ENCODE measurements at places on chromosomes 7 and 10.
A peak's percentile ranks its signal among the peaks of the same experiment; 100 is the strongest.

DNA sequence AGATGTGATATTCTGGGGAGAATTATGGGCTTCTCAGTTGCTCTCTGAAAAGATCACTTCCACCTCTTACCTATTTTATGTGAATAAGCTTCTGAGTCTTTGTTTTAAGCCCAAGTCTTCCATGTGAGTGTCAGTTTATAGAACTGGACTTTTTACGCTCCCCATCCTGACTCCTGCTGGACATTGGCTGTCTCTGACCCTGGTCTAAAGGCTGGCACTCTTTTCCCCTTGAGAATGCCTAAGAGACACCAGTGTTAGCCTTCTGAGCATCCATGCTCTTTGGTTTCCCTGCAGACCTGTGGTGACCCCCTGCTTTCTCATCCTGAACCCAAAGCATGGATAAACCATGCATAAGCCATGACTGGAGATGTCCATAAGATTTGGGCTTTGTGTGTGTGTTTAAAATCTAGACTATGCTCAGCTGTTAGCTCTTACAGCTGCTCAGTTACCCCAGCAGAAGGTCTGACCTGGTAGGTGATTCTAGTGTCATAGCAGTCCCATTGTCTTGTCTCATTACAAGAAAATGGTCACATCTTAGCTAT lies 148.6 kb upstream of the IMMP2L start:
- no peak for DNase-seq

- no peak for DNase-seq
Measured at GRCh38 chr10:37960591-37961137, 15.8 kb downstream of the ZNF25 start.

DNA sequence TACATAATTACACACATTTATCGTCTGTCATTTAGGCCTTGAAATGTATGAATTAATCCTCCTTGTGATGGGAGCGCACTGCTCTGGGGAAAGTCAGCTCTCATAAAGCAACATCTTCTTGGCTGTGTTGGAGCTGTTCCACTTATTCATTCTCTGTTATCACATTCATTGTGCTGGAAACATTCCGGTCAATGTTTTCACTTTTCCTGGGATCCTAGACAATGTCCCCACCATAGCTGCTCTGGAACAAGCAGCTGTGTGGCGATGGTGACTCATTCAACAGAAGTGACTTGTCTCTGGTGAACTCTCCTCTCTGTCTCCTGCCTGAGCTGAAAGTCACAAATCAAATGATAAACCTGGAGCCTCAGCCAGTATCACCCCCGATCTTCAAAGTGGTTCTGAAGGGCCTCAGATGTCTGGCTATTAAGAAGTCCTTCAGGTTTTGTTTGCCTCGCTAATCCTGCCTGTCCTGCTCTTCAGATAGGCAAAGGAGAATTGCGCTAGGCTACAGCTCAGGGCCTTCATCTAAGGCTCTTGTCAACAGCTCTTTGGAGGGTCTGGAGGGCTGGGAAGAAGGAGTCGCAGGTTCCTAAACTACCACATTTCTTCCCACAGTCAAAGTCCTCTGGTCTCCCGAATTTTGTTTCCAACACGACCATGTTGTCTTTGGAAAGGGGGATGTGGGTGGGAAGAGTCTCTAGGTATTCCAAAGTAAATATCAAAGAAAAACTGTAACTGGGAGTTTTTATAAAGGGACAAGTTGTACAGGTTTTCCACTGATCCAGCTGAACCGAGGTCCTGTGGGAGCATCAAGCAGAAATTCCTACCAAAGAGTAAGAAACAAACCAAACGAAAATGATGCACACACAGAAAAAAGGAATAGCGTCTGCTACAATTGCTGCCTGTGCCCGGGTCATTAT lies 29.3 kb downstream of the KLF6 start:
- DNase-seq: no peak

GRCh38 chr7:2993868-2994267 lies 49.8 kb downstream of the CARD11 start:
- DNase-seq: no peak

DNA sequence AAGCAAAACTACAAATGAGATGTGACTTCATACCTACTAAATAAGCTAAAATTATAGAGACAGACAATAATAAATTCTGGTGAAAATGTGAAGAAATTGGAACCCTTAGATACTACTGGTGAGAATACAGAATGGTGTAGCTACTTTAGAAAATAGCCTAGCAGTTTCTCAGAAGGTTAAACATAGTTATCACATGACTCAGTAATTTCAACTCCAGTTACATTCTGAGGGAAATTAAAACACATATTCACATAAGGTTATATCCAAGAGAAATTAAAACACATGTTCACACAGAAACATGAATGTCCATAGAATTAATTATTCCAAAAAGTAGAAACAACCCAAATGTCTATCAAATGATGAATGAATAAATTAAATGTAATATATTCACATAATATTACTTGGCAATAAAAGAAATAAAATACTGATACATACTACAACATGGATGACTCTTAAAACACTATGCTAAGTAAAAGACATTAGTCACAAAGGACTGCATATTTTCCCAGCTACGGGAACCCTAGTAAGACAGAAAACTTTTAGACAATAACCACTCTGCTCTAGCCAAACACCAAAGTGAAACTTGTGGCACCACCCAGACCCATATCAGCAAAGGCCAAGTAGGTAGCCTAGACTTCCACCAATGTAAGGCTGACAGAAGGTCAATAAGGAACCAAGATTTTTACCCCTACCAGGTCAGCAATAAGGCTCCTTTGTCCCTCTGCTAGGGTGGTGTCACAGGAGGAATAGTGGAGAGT lies 25.1 kb downstream of the SLC25A40 start:
- DNase-seq: no peak

DNA sequence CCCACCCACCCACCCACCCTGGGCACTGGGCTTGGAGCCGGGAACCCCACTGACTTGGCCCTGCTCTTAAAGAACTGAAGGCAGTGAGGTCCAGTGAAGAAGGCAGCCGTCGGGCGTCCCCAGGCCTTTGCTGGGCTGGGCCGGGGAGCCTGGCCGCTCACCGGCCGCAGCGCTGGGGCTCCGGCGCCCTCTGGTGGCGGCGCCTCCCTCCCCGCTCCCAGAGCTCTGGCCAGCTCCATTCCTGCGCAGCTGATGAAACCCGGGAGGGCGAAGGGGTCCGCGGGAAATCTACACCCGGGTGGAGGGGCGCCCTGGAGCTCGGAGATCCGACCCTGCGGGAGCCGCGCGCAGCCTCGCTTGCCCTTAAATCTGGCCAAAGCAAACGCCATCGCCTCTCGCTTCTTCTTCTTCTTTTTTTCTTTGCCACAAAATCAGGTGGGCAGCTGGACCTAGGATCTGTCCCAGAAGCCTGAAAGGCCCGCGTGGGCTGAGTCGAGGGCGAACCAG lies 1.7 kb upstream of the CXCL12 start:
- DNase-seq: peak; percentile 59

- no peak for DNase-seq
Measured at GRCh38 chr7:28070297-28071055, 110.1 kb downstream of the JAZF1 start.

DNA sequence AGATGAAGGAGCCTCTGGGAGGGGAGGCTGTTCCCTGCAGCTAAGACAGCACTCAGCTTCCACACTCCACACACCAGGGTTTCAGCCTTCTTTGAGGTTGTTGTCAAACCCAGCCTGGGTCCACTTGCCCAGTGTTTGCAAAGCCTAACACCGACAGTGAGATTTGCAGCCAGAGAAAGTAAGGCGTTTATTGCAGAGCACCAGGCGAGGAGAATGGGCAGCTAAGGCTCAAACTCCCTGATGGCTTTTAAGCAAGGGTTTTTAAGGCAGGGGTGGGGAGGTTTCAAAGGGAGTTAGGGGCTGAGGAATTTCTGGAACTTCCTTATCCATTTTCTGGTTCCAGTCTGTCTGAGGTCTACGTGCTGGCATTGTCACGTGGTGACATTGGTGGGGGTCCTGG lies 4.7 kb upstream of the ZNF775 start:
- no peak for DNase-seq

GRCh38 chr10:75765789-75766096 lies 334.3 kb downstream of the LRMDA start:
- DNase-seq: no peak

GRCh38 chr7:126760914-126761577 lies 491.7 kb downstream of the GRM8 start:
- no peak for DNase-seq

- peak; percentile 33 for DNase-seq
Measured at GRCh38 chr7:23462846-23463245, 7.4 kb downstream of the IGF2BP3 start.

DNA sequence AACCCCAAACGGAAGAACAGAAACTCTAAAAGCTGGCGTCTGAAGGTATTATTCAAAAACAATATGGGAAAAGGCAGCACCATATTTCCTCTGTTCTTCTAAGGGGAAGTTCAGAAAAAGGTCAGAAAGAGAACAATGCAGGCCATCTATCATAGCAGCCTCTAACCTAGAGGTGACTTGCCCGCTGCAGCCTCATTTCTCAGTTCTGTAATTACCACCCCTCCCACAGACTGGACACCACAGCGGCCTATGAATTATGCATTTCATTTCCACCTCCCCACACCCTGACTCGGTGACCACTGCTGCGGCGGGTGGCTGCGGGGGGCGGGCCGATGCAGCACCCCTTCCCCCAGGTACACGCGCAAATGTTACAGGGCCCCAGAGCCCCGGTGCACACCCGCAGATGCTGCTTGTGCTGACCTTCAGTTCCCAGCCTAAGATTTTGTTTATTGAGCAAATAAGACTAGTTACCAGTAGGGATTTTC lies 125.5 kb downstream of the CLEC2L start:
- no peak for DNase-seq

DNA sequence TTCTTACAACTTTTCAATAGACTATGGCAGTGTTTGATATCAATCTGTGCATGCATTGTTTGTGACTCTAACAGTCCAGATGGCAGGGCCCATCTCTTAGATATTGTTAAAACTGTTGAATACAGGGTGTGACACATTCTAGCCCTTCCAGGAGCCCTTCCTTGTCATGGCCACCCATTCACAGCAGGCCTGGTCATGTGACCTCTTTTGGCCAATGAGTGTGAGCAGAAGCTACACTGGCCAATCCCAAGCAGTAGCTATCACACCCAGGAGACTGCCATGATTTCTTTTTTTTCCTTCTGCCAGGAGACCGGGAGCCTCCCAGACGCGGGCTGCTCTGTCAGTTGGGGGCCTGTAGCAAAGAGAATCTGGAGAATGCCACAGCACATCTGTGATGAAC lies 655.4 kb upstream of the MKI67 start:
- no peak for DNase-seq

GRCh38 chr10:33344676-33345075 lies 10.2 kb upstream of the NRP1 start:
- no peak for DNase-seq

DNA sequence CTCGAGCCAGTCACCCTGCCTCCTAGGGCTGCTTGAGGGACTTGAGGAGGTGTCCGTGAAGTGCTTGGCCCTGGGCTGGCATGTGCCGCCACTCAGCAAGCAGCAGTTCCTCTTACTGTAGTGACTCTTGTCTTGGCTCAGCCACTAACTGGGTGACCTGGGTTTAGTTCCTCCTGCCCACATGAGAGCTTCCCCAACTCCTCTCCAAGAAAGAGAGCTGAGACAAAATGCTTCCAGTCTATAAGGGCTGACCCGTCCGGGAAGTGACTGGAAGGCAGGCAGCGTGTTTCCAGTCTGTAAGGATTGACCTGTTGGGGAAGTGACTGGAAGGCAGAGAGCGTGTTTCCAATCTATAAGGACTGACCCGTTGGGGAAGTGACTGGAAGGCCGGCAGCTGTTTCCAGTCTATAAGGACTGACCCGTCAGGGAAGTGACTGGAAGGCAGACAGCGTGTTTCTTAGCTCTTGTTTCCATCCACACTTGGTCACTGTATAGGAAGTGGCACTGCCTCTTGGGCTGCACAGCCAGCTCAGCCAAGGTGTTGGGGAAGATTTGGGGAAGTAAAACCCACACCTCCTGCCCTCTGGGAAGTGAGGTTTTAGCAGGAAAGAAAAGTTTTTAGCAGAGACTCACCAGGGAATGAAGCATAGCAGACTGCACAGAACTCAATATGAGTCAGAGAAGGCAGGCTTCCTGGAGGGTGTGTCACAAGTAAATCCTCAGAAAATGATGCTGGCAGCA lies 53.3 kb upstream of the PPIF start:
- DNase-seq: no peak

DNA sequence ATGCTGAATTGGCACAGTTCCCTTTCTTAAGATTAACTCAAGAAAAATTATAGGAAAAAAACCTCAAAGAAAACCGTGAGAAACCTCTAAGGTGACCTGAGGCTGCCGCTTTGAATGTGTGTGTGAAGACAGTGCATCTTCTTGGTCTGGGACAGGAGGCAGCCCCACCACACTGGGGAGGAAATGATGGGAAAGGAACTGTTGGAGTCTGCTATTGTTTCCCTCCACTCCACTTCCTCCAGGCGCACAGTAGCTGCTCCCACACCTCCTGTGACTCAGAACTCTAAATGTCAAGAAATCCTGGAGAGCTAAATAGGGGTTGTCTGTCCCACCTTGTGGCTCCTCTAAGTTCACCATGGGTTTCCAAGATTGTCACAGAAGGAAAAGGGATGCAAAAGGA lies 179.4 kb downstream of the PDE1C start:
- no peak for DNase-seq

DNA sequence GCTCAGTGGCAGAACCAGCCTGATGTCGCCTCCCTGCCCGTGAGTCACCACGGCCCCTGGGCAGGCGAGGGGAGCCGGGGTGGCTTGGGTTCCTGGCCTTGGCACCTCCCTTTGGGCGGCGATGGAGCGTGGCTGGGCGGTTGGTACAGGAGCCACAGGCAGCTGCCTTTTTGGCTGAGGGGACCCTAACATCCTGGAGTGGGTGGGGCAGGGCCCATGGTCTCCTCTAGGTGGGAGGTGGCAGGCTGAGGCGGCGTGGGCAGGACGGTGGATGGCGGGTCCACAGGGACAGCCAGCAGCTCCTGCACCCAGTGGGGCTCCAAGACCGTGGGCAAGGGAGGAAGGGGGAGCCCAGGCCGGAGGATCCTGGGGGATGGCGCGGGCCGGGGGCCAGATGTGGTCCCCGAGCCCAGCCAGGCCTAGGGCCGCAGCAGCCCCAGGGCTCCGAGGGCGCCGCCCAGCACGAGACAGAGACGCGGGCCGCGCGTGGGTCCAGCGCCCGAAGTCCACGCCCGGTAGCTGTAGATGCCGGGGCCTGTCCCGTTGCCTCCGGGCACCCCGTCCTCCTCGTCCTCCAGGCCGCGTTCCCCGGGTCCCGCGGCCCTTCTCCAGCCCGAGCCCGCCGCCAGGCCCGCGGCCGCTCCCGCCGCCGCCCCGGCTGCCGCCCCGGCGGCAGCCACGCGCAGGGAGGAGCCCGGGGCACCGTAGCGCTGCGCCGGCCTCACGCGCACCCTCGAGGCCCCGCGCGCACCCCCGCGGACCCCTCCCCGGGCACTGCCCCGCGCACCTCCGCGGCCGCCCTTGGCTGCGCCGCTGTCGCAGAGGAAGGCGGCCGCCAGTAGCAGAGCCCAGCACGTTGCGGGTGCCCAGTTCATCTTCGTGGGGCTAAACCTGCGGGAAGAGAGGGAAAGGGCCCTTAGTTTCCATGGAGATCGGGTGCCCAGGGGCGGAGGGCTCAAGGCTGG lies 1.3 kb downstream of the SPRN start:
- DNase-seq: no peak

GRCh38 chr7:157476654-157477549 lies 140.1 kb downstream of the DNAJB6 start:
- no peak for DNase-seq

GRCh38 chr7:98287486-98287959 lies 6.0 kb downstream of the BRI3 start:
- DNase-seq: no peak
